ENCODE measurements at places on chromosomes 16 and 17.

DNA sequence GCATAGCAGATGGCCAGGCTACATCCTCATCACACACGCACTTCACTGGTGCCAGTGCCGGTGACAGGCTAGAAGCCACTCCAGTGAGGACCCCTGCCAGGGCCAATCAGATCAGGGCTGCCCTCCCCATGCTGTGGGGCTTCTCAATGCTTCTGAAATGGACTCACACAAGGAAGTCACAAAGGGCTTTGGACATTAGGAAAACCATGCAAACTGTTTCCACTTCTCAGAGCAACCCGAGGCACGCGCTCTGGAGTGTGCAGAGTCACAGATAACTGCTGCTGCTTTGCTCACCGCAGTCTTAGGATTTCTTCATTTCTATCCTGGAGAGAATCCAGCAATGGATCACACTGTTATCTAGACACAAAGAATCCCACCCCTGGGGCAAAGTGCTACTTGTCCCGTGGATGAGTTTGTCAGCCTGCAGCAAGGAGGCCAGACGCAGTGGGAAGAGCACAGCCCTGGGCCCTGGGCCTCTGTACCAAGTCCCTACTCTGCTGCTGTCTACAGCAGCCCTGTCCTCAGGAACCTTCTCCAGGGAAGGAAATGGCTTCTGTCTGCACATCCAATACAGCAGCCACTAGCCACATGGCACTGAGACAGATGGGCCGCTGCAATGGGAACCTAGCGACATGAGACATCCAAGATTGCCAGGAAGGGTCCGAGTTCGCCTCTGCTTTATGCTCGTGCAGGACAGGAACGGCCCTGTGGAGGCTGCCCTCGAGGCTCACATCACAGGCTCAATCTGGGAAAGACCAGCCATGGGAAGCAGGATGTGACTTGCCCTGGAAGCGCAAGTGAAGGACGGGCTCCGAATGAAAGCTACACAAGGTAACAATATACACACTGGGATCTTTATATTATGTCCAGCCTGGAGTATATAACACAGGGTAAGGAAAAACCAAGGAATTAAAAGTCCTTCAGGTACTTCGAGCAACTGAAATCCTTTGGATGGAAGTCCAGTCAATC, 169.3 kb downstream of the ZFHX3 start:
- DNase-seq, result no peak

GRCh38 chr16:8641671-8642070, 20.2 kb downstream of the METTL22 start:
- DNase-seq, result no peak

GRCh38 chr16:29802416-29802935, 3.9 kb upstream of the MAZ start:
- no peak for DNase-seq

GRCh38 chr17:46929413-46929812, 6.5 kb downstream of the GOSR2 start:
- DNase-seq, result no peak

DNA sequence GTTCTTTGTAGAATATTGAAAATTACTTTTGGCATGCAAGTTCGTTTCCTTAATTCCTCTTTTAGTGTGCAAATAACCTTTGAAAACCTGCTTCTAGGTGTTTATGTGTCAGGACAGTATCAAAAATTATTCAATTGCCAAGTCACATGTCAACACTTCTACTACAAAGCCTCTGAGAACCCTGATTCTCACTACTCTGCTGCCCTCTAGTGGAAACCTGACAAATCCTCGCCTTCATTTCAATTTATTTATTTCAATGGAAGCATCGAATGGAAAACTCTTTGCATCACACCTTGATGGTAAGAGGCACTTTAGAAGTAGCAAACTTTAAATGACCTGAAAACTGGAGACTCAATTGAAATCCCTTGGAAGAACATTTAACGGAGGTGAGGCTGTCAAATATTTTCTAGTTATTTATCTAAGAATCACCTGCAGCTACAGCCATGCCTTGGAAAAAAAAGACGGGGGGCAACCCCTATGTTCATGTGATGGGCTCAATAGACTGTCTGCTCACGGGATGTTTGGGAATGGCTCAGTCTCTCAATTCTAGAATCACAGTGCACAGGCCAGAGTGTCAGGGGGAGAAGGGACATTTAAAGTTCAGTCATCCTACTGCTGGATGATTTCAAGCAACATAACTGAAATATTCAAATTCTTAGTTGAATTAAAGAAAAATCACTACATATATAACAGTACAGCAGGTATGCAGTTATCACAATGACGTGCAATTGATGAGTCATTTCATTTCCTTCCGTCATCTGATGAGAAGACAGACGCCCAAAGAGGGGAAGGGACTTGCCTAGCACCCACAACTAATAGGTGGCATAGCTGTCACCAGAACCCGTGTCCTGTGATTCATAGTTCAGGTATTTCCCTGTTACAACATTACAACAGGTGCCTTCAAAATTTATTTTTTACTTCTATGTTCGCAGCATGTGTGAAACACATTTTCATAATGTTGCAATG, 563.9 kb downstream of the TOX3 start:
- no peak for DNase-seq

DNA sequence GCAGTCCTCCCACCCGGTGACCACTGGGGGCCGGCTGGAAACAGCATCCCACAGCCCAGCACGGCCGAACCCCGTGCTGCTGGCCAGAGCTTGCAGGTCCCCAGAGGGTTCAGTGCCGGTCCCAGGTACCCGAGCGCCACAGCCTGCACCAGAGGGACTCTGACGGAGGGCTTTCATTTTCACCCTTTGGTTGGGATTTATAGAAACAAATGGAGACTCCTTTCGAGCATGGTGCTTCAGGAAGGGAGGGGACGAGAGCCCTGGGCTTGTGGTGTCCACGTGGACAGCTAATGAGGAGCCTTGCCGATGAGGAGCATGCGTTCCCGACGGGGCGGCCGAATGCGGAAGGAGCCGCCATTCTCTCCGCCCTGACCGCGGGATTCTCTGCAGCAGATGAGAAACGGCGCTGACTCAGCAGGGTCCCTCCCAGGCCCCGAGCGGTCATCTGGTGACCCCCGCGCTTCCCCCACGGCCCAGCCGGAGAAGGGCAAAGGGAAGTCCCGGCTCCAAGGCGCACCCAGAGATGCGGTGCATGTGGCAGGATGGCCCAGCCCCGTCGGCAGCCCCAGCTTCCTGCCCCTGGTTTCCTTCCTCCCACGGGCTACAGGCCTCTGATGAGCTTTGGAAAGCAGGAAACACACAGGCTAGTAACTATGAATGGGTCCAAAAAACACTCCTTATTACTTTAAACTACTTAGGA, 9.8 kb downstream of the SLC38A10 start:
- no peak for DNase-seq

- no peak for DNase-seq
These were observed 174.0 kb downstream of the IRX3 start for GRCh38 chr16:54112451-54113206.

DNA sequence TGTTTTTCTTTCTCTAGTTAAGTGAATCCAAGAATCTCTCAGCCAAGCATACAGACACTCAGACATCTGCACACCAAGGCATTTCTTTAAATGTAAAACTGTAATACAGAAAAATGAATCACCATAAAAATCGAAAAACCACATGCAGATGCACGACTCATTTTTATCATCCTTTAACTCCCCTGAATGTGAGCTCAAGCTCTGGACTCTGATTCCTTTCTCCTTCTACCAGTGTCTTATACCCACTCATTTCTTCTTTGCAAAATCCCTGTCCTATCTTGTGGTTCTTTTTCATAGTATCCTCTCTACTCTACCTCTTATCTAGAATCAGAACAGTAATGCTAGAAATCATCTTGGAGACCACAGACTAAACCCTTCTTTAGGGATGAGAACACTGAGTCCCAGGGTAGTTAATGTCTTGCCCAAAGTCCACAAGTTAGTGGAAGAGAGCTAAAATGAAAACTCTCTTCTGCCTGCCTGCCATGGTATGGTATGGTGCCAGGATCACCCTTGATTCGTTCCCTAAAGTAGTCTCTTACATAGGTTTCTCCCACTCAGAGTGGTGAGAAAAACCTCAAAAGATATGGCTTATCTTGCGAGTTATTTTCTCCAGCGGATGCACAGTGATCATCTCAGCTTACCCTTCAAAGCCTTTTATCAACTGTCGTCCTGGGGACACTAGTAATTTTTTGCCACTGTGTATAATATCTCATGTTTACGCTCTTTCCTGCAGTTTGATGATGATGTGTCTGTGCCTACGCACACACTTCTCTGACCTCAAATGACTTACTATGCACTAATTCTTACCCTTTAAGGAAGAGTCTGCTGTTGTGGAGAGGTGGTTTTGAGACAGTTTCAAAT, 30.2 kb downstream of the BRD7 start:
- no peak for DNase-seq

GRCh38 chr17:82750241-82750908, 1.5 kb upstream of the TBCD start:
- no peak for DNase-seq

- no peak for DNase-seq
These were observed 3.0 kb upstream of the SRRM2 start for GRCh38 chr16:2749476-2749875.

DNA sequence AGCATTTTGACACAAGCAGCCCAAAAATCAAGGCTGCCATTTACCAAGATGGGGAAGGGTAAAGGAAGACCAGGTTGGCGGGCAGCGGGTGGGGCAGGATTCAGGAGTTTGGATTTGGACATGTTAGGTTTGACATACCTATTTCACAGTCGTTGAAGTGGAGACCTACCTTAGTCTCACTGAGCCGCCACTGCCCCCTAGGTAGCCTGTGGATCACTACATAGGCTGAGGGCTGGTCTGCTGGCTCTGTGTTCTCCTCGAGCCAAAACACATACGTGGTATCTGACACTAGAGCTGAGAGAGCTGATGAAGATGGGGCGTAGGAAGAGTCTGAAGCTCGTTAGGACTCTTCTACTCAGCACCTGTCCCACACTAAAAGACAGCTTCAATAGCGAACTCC, 115.1 kb downstream of the HIC1 start:
- no peak for DNase-seq

- no peak for DNase-seq
These were observed 880 bp downstream of the SARM1 start for GRCh38 chr17:28372203-28372944.

GRCh38 chr16:81527477-81528178, 83.0 kb downstream of the CMIP start:
- no peak for DNase-seq

DNA sequence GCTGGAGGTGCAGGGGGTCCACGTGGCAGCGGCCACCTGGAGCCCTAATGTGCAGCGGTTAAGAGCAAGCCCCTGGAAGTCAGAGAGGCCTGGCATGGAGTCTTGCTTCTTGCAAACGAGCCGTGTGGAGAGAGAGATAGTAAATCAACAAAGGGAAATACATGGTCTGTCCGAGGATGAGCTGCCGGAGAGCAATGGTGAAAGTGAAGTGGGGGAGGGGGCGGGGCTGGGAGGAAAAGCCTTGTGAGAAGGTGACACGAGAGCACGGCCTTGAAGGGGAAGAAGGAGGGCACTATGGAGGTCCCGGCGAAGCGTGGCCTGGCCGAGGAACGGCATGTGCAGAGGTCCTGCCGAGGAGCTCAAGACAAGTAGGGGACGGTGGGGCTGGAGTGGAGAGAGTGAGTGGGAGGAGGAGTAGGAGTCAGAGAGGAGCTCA, 6.0 kb upstream of the SERPINF1 start:
- no peak for DNase-seq

GRCh38 chr17:6639014-6639585, 1.4 kb downstream of the KIAA0753 start:
- DNase-seq, result no peak

GRCh38 chr16:61215605-61216004, 820.6 kb downstream of the CDH8 start:
- DNase-seq, result no peak

GRCh38 chr16:51708861-51709260, 557.8 kb upstream of the SALL1 start:
- DNase-seq, result no peak

GRCh38 chr16:21197112-21197511, 14.3 kb downstream of the ZP2 start:
- DNase-seq, result no peak

- DNase-seq, result no peak
These were observed 84.3 kb upstream of the IRX6 start for GRCh38 chr16:55239723-55240122.

GRCh38 chr17:2547176-2547575, 35.5 kb upstream of the METTL16 start:
- no peak for DNase-seq

- DNase-seq, result no peak
These were observed 66.1 kb upstream of the HS3ST4 start for GRCh38 chr16:25625620-25626019.

DNA sequence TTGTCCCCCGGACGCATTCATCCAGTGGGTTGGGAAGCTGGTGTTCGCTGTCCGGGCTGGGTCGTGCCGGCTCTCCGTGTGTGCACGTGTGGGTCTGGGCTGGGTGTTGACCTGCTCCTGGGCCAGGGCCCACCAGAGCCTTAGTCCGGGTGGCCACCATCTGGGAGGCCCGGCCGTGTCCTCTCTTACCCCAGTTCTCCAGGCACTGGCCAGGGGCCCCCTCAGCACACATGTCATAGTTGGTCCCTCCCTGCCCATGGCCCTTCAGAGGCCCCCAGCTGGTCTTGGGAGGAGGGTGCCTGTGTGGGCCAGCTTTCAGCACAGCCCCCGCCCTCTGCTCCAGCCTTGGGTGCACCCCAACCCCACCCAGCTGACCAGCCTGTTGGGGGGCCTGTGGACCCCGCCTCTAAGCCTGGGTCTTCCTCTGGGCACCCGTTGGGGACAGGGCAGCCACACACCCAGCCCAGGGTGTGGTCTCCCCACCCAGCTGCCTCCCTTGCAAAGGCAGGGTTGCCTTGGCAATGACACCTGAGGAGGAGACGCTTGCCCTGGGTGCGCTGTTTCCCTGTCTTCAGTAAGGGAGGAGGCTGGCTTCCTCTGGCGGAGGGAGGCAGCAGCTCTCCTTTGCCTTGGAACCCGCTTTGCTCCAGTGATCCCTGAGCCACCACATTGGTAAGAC, 77.4 kb downstream of the JPH3 start:
- DNase-seq, result no peak

- DNase-seq, result no peak
These were observed 7.5 kb upstream of the ARMC5 start for GRCh38 chr16:31451681-31452351.

GRCh38 chr17:16433514-16433913, 18.1 kb downstream of the TRPV2 start:
- no peak for DNase-seq

DNA sequence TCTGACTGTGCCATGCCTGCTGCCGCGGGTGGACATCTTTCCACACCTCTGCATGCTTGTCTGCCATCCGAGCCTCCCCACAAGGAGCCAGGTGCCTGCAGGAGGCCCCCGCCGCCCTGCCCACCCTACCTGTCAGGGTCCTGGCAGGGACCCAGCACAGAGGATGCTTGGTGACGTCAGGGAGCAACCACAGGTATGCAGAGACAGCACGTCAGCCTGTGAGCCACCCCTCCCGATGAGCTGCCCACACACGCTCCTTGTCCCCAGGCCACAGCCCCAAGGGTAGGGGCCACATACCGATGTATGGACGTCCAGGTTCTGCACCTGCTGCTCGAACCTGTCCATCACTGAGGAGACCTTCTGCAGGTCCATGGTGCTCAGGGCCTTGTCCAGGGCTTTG, 10.6 kb downstream of the CHMP1A start:
- DNase-seq, result no peak

All from stimulated activated CD8-positive, alpha-beta memory T cell treated with anti-CD3 and anti-CD28 coated beads, Interleukin-7, amount 100 ng/mL, for 1 hour (primary cell).